ENCODE measurements at places on chromosomes 7 and 10.

DNA sequence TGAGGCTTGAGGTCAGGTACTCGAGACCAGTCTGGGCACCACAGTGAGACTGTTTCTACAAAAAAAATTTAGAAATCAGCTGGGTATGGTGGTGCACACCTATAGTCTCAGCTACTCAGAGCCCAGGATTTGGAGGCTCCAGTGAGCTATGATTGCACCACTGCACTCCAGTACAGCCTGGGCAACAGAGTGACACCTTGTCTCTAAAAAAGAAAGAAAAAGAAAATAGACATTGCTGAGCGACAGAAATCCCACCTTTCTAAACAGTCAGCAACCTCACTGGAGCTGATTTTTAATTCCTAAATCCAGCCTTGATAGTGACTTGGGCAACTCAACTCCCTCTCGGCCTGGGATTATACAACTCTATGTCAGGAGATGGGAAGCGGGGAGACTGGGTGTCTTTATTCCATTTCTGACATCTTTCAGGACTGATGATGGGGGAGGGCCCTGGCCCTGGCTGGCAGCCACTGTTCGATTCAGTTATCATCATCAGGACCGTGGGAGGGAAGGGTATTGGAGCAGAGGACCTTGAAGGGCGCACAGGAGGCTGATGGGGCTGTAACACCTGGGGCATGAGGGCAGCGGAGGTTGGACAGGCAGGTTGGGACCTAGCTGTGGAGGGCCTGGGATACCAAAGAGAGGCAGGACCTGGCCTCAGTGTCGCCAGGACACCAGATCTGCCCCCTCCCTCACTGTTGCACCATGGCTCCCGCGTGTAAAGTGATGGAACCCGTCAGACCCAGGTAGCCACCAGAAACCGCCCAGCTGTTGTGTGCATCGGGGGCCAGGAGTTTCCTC is 14.7 kb downstream of the HSPB1 start:
- no peak for DNase-seq

DNA sequence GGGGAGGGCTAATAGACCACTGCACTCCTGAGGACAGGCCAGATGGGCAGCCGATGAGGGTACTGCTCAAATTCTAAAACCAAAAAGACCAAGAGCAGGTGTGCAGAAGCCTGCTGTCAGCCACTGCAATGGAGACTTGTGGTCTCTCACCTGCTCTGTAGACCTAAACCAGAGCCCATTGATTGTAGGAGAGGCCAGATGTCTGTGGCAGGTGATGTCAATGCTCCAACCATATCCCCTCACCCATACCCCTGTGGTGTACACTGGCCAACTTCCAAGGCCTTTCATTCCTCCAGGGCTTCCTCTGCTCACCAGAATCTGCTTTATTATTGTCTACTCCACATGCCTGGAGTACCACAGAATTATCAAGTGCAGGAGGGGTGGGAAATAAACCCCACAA is 116.9 kb upstream of the CHST15 start:
- DNase-seq: no peak

DNA sequence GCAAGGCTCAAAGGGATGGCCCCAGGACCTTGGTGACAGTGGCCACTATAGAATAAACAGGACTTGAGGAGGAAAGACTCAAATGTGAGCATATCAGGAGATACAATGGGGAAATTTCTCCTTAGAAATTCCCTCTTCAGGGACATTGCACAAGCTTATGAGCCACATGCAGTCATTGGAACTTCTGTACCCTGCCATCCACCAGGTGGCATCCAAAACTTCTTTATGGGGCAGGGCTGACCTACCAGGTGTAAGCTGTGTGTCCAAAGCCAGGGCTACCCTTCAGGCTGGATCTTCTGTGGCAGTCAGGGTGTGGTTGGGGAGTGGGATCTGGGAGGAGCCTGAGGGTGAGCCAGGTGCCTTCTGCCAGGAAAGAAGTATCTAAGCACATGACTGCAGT is 36.6 kb upstream of the LRRC18 start:
- peak; percentile 75 for DNase-seq

DNA sequence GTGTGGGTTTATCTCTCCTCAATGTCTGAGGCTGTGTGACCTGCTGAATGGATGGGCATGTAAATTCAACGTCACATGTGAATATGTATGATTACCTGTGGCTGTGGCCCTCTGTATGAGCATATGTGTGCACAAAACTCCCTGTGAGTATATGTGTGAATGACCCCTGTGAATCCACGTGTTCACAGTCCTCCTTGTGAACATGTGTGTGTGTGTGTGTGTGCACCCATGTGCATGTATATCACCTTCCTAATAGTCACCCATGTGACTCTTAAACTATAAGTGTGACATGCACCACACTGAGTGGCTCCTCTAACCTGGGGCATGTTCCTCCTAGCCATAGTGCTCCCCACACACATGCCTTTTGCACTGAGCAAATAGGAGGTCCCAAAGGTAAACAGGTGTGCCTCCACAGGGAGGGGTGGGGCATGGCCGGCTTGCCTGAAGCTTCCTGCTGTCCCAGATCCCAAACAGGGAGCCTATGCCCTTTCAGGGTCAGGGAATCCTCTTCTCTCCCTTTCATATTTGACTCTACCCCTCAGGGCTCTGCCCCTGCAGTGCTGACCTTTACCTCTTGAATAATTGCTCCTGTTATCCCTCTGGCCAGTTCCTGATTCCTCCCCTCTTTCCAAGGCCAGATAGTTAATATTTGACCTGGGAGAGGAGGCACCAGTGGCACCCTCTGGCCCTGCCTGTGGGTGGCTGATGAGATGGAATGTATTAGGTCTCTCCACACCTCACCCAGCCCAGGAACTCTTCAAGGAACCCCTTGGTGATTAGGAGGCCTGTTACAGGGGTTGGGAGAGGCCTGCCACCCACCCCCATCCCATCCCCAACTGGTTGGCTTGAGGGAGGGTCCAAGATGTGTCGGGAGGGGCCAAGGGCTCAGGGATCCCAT is 1.9 kb downstream of the SEMA4G start:
- no peak for DNase-seq

- DNase-seq: no peak
Measured at GRCh38 chr10:50674469-50675254, 50.9 kb upstream of the SGMS1 start.

- DNase-seq: no peak
Measured at GRCh38 chr10:88246675-88247074, 336.4 kb downstream of the RNLS start.

DNA sequence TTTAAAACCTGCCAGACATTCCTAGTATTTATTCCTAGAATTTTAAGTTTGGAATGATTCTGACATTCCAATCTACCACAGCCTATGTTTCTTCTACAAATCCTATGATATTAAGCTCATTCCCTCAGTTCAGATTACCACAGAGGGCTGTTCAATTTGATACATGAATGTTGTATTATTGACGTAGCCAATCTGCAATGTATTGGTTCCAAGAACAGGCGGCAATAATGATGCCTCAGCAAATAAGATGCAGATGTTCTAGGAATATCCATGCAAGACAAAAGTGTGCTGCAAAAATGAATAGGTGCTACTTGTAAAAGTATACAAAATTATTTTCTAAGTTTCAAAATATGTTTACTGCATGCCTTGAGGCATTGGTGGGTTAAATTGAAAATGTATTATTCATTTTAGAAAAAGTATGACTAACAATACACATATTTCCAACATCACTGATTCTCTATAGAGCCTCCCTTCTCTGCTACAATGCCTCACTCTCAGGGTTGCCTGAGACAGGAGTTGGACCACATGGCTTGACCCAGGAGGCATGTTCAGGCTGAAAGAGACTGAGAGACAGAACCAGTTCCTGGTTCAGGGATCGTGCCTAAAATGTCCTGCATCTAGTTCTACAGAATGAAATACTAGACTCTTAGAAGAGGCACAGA is 94.1 kb upstream of the CREB5 start:
- DNase-seq: no peak

- no peak for DNase-seq
Measured at GRCh38 chr10:132272231-132272971, 35.3 kb downstream of the STK32C start.

- no peak for DNase-seq
Measured at GRCh38 chr7:151891182-151891581, 14.3 kb upstream of the PRKAG2 start.

DNA sequence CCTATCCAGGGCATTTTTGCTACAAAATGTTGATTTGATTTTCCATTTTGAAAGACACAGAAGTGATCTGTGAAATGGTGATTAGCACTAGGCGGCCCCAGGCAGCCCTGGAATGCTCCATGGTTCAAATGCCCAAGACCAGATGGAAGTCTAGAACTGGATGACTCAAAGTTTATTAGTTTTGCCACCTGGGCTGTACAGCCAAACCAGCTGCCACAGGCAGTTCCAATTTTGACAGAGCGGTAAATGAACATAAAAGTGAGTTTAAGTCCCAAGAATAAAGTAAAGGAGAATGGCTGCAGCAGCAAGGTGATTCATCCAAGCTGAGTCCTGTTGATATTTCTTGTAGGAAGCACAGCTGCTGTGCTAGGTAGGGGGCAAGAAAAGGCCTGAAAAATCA is 180.5 kb downstream of the SUGCT start:
- no peak for DNase-seq

- DNase-seq: no peak
Measured at GRCh38 chr10:88515235-88515634, 67.9 kb downstream of the RNLS start.

GRCh38 chr7:117001283-117001682 is 48.0 kb downstream of the ST7 start:
- DNase-seq: no peak

- DNase-seq: peak; percentile 4
Measured at GRCh38 chr10:61332581-61332980, 120.6 kb downstream of the TMEM26 start.

DNA sequence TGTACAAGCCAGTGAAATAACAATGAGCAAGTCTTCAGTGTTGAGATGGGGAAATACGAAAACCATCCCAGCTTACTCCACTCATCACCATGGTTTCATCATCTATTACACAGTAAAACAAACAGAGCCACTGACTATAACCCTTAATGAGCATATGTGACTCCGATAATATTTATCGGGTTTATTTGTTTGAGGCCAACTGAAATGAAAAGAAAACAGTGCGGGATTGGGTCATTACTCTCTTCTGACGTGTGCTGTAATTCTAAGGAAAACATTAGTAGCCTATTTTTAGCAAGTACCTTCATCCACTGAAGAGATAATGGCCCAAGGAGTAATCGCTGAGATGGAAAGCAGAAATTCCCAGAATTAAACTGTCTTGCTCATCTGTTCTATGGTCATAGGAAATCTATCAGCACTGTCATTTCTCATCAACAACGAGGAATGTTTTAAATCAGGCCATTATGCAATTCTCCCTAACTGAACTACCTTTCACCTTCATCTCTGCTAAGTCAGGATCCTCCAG is 716.5 kb downstream of the INHBA start:
- DNase-seq: no peak

DNA sequence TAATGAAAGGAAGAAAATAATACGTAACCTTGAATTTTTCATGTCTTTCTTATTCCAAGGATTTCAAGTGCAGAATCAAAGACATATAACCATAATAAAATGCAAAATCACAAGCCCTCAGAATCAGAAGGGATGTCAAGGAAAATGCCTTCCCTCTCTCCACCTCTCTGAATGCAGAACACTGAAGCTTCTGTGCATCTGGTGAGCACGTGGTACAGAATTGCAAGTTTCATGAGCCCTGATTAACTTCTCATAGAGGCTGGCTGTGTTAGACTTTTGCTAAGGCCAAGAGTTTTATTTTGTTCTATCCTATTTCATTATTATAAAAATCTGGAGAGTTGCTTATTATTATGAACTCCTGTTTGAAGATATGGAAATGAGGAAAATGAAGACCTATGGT is 533.7 kb upstream of the POM121L12 start:
- DNase-seq: no peak

Measured in T47D (cell line).